Suprapubic skin (tissue), 4 donors: ENCODE measurements at places on chromosomes 3 and 15.

GRCh38 chr15:57227899-57228298 is 148.4 kb upstream of the CGNL1 start:
- no peak for DNase-seq

DNA sequence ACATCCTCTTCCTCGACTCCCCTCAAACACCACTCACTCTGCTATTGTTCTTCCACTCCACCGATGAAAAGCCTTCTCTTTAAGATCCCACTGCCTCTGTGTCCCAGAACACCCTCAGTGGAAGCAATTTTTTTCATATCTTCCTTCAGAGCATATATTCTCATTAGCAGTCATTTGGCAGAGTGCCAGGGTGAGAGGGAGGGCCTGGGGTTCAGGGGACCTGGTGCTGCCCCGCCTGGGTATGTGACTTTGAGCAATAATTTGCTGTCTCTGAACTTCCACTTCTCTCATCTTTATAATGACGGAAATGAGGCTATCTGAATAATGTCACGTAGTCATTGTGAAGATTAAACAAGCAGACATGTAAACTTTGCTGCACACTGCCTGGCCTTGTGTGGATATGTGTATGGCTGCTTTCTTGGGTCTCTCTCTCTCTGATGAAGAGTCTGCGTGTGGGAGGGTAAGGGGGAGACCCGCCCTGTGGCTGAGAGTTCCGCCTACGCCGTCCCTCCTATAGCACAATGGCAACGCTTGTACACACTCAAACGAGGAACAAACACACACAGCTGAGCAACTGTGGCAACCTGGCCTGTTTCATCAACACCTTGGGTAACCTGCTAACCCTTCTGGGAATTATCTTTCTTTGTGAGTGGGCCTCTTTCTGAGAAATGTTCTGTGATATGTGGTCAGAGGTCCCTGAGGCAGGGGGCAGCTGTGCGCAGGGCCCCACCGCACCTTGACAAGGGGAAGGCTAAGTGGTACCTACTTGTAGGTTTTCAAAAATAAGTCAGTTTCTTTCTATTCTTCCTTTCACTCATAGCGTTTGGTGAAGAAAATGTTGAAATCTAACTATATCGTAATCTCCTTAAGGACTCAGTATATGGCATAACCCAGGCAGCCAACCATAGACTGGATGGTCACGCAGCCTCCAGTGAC is 369.8 kb downstream of the SV2B start:
- DNase-seq: no peak

GRCh38 chr3:110858549-110858948 is 213.1 kb upstream of the NECTIN3 start:
- no peak for DNase-seq

DNA sequence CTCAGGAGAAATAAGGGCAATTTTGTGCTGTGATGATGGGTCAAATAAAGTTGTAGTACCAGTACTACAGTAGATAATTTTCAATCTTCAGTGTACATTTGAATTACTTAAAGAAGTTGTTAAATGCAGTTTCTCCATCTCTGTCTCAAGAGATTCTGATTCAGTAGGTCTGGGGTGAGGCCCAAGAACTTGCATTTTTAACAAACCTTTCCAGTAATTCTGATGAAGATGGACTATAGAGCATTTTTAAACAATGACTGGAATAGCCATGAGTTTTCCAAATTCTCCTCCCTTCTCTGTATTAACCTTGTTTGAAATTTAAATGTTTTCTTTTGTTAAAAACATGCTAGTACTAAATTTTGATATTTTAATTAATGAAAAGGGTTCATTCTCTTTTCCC is 127.0 kb upstream of the CD96 start:
- DNase-seq: no peak

GRCh38 chr3:153210146-153210545 is 48.1 kb downstream of the RAP2B start:
- no peak for DNase-seq

DNA sequence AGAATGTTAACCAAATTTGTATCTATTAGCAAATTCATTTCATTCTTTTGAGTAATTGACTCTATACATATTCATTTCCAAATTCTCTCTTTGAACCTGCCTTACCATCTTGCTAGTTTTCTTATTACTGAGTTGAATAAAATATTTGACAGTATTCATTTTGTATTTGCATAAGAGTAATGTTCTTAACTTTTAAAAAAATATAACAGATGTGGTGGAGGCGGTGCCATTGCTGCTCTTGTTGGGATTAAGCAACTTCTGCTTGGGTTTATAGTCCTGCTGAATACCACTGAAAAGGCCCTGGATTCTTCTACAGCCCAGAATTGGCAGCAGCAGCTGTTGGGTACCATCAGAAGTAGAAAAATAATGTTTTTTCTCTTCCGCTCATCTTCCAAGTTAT is 148.9 kb upstream of the PEX5L start:
- DNase-seq: no peak

- DNase-seq: peak; percentile 74
Measured at GRCh38 chr3:134079111-134079547, 49.4 kb upstream of the SLCO2A1 start.

- DNase-seq: no peak
Measured at GRCh38 chr3:59480486-59480995, 430.7 kb upstream of the CFAP20DC start.

DNA sequence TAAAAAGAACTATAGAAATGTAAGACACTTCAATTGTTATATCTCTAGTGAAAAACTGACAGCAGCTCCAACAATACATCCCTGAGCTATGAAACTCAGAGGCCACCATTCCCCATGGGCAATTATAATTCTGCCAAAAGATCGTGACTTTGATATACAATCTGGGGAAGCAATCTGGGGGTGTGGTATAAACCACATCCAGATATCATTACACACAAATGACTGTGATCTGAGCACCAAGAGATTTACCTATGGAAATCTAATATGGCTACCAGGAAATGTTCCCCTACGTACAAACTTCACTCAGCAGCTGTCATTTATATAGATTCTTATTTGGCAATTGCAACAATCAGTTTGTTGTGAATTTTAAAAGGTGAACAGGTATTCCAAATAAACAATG is 110.3 kb downstream of the FRMD5 start:
- no peak for DNase-seq

DNA sequence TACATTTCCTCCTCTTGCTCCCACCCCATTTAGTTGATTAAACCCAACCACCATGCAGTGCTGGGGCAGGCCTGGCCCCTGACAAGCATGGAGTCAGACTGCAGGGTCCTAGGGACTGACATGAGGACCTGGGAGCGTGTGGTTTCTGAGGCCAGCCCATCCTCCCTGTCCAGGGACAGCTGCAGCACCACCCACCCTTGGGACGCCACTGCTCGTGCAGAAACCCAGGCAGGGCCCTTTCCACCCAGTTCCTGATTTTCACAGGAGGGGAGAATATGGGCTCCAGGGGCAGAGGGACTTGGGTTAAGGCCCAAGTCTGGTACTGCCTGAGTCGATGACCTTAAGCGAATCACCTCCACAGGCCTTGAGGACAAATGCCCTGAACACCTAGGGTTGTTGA is 23.7 kb downstream of the PLXND1 start:
- no peak for DNase-seq

GRCh38 chr3:21912711-21913110 is 161.7 kb upstream of the ZNF385D start:
- DNase-seq: no peak
